ENCODE measurements at places on chromosomes 3 and 15. TPM values are rescaled to one million over a fixed set of nuclear protein-coding genes. Genes with fewer than 3 reads are reported as not detected.

PARP6 gene
- 63.9 TPM for total RNA-seq

UBAP1L gene
- total RNA-seq: 3.5 TPM

GRCh38 chr15:99965376-99965775 lies 232.1 kb upstream of the LYSMD4 start:
- DNase-seq: no peak

DNA sequence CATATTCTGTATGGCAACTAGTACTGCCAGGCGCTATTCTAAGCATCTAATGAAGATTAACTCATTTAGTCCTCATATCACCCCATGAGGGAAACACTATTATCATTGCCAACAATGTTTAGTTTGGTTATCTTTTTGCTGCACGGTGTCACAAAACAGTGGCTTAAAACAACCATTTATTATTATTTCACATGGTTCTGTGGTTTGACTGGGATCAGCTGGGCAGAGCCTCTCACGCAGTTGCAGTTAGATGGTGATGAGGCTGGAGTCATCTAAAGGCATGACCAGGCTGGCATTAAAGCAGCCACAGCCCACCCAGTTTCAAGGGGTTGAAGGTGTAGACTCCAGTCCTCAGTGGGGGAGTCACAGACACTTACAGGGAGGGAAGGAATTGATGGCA lies 32.8 kb upstream of the RASA2 start:
- no peak for DNase-seq

DNA sequence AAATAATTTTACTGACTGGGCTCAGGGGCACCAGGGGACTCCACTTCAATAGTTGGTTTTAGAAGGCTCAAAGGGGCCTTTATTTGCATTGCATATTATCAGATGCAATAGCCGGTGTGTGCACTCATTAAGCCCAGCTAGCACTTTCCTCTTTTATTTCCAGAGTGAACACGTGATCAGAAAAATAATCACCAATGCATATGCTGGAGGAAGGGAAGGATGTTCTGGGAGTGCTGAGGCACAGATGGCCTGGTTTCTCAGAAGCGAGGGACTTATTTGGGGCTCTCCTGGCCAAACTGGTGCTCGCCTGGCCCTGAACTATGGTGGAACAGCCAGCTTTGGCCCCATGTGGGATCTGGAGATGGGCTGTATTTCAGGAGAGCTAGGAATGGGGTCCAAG lies 60.4 kb upstream of the SEC13 start:
- DNase-seq: no peak

GRCh38 chr3:41092844-41093243 lies 106.5 kb upstream of the CTNNB1 start:
- no peak for DNase-seq
